ENCODE measurements at places on chromosomes 11 and 22. TPM values are rescaled to one million over a fixed set of nuclear protein-coding genes. Genes with fewer than 3 reads are reported as not detected.

DNA sequence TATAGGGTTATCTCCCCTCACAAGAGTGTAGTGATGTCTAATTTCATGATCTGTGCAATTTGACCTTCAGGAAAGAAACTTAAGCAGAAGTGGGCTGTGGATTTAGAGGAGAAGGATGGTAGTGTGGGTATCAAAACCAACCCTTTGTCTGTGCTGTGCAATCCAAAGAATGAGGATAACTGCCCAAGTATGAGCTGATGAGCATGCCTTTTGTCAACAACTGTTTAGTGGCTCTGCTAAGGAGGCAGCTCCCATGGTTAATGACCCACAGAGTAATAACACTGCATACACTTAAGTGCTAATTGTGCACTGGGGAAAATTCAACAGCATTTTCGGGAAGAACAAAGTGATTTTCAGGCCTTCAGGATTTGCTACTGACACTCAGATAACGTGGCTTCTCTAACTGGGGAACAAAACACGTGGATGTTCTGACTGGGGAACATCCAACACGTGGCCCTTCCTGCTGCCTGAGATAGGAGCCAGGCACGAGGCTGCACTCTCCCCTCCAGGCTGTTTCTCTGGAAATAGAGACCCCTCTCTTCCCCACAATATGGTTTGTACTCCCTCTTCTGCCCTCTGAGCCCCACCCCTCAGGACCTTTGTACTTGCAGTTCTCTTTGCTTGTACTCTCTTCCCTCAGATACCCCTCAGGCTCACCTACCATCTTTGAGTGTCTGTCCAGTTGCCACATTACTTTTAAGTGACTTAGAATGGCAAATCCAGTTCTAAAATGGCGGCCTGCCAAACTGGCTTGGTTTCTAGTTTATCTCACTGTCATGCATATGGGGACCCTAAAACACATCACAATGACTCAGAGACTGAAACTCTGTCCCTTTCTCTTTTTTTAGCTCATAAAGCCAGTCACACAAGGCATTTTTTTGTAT, 234.9 kb upstream of the POU2AF2 start:
- DNase-seq, result no peak

DGAT2 gene
- 3.1 TPM for total RNA-seq

GRCh38 chr11:130675371-130675821, 227.0 kb downstream of the ADAMTS15 start:
- no peak for DNase-seq

- no peak for DNase-seq
Observed at GRCh38 chr11:12817681-12818332, 143.6 kb downstream of the TEAD1 start.

GRCh38 chr11:115709297-115709696, 205.1 kb upstream of the CADM1 start:
- DNase-seq, result no peak

DNA sequence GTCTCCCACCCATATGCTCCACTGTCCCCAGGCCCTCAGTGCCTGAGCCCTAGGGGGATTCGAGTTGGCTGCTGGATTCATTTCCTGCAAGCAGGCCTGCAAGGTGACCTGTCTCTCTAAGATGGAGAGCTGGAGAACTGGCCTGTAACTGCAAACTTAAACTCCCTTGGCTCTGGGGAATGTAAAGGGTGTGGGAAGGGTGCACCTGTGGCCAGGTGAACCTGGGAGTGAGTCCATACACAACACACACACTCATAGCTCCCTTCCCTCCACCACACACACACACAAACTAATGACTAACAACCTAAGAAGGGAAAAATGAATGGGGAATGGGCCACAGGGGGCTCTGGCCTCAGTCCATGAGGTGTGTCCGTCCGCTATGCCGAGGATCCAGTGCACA, 14.5 kb downstream of the SMTNL1 start:
- no peak for DNase-seq

DNA sequence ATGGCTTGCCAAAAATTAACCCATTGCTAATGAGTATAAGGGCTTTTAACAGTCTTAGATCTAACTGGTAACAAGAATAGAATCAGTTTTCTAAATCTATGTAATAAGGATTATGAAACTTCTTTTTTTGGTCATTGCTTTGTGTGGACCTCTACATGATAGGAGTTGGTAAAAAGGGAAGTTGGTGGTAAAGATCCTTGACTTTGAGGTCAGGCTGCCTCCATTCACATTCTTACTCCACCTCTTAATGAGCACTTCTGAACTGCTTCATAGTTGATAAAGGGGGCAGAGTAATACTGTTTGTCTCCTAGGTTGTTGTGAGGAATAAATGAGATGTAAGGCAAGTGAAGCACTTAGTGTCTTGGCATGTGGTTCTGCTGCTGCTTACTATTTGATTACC, 10.6 kb downstream of the EIF3M start:
- no peak for DNase-seq

GRCh38 chr11:65356394-65356972, 1.9 kb downstream of the TIGD3 start:
- DNase-seq, result no peak

- DNase-seq, result no peak
Observed at GRCh38 chr11:109320595-109320994, 101.4 kb upstream of the C11orf87 start.

DNA sequence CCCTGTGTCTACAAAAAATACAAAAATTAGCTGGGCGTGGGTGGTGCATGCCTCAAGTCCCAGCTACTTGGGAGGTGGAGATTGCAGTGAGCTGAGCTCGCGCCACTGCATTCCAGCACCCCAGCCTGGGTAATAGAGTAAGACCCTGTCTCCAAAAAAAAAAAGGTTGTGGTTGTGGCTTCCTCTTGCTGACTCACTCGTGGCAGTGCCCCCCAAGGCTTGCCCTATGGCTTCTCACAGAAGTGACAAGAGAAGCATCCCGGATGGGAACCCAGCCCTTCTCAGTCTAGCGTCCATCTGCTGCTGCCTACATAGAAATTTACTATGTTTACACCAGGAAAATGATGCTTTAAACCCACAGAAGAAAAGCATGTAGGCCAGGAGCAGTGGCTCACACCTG, 68.5 kb upstream of the PITPNB start:
- DNase-seq, result no peak

XBP1 gene
- 132 TPM for total RNA-seq

TENM4 gene
- not detected for total RNA-seq

GRCh38 chr11:8296872-8297271, 33.2 kb upstream of the LMO1 start:
- no peak for DNase-seq

FZD4 gene
- total RNA-seq, result 0.33 TPM

All from activated CD4-positive, alpha-beta memory T cell treated with anti-CD3 and anti-CD28 coated beads for 36 hours (primary cell).